Right cardiac atrium (tissue), 5 donors: ENCODE measurements at places on chromosomes 4 and X. TPM values are rescaled to one million over a fixed set of nuclear protein-coding genes. Genes with fewer than 3 reads are reported as not detected.

The APLN gene
- total RNA-seq, result 10.5 TPM

The ALAS2 gene
- 0.59 TPM for total RNA-seq

The GRIA3 gene
- 3.1 TPM for total RNA-seq

The CHRNA9 gene
- total RNA-seq, result not detected

The CETN2 gene
- total RNA-seq, result 25.0 TPM

The NR3C2 gene
- 19.8 TPM for total RNA-seq

The MAGEA6 gene
- total RNA-seq, result not detected

The MYOZ2 gene
- total RNA-seq, result 683 TPM

The POU4F2 gene
- total RNA-seq, result not detected

The DDX53 gene
- not detected for total RNA-seq

The CNOT6L gene
- total RNA-seq, result 27.1 TPM

The FAM53A gene
- total RNA-seq, result 1.1 TPM

The GLRA3 gene
- total RNA-seq, result not detected

The VCX3B gene
- total RNA-seq, result 0.21 TPM

The TMEM255A gene
- 1.1 TPM for total RNA-seq

The P2RY10 gene
- 0.23 TPM for total RNA-seq

The DIAPH2 gene
- 10.4 TPM for total RNA-seq

The HTN3 gene
- total RNA-seq, result not detected

The CFAP299 gene
- not detected for total RNA-seq

The TMEM156 gene
- total RNA-seq, result not detected

The ENPEP gene
- 3.1 TPM for total RNA-seq

The RNF4 gene
- 29.5 TPM for total RNA-seq

The VEGFC gene
- 11.4 TPM for total RNA-seq

The SPIN2A gene
- 0.53 TPM for total RNA-seq

The SGCB gene
- total RNA-seq, result 96.7 TPM

The GPRASP2 gene
- total RNA-seq, result 24.1 TPM

The MAGEA8 gene
- not detected for total RNA-seq

The REELD1 gene
- 0.17 TPM for total RNA-seq

The SLC9B1 gene
- total RNA-seq, result 1.8 TPM

The REPS2 gene
- total RNA-seq, result 10.4 TPM

The SLC4A4 gene
- 14.6 TPM for total RNA-seq

The GUCY1B1 gene
- 8.0 TPM for total RNA-seq

The GAGE1 gene
- total RNA-seq, result not detected

The GPRASP1 gene
- 22.8 TPM for total RNA-seq

The FGA gene
- not detected for total RNA-seq

The CASP6 gene
- 13.4 TPM for total RNA-seq

The NOX1 gene
- total RNA-seq, result not detected

The CD38 gene
- 7.9 TPM for total RNA-seq
